Parietal lobe (tissue), 2 donors: ENCODE measurements at places on chromosomes 4 and X. TPM values are rescaled to one million over a fixed set of nuclear protein-coding genes. Genes with fewer than 3 reads are reported as not detected.

The EDNRA gene
- total RNA-seq = 11.0 TPM

The MAGIX gene
- 2.8 TPM for total RNA-seq

The CT45A10 gene
- total RNA-seq = not detected

The RASSF6 gene
- not detected for total RNA-seq

The UCHL1 gene
- total RNA-seq = 918 TPM

The LGI2 gene
- 3.1 TPM for total RNA-seq

The SASH3 gene
- 0.94 TPM for total RNA-seq

The RHOXF1 gene
- total RNA-seq = not detected

The IL13RA1 gene
- total RNA-seq = 2.5 TPM

The SULT1B1 gene
- 0.31 TPM for total RNA-seq

The RPS6KA6 gene
- total RNA-seq = 30.0 TPM

The RASL11B gene
- 20.3 TPM for total RNA-seq

The MAPK10 gene
- 377 TPM for total RNA-seq

The GLRA2 gene
- total RNA-seq = 86.1 TPM

The MAGEC3 gene
- total RNA-seq = 0.63 TPM

The HEPH gene
- total RNA-seq = 4.7 TPM

The SHROOM4 gene
- 3.8 TPM for total RNA-seq

The MAGEB10 gene
- not detected for total RNA-seq

The ARAP2 gene
- 101 TPM for total RNA-seq
